ENCODE measurements at places on chromosomes 5 and 9. TPM values are rescaled to one million over a fixed set of nuclear protein-coding genes. Genes with fewer than 3 reads are reported as not detected.

MTMR12 gene
- 7.8 TPM for polyA plus RNA-seq

KIF12 gene
- 6.7 TPM for polyA plus RNA-seq

C5orf58 gene
- polyA plus RNA-seq: not detected

PTGES gene
- polyA plus RNA-seq: 19.8 TPM

MAMDC2 gene
- polyA plus RNA-seq: 8.7 TPM

PCDHB12 gene
- polyA plus RNA-seq: 0.47 TPM

IGIP gene
- 2.8 TPM for polyA plus RNA-seq

SLC6A7 gene
- 0.03 TPM for polyA plus RNA-seq

SUSD3 gene
- 2.0 TPM for polyA plus RNA-seq

SPATA31E1 gene
- polyA plus RNA-seq: not detected

GRCh38 chr5:88058625-88059024 is 210.0 kb downstream of the TMEM161B start:
- no peak for DNase-seq

DNA sequence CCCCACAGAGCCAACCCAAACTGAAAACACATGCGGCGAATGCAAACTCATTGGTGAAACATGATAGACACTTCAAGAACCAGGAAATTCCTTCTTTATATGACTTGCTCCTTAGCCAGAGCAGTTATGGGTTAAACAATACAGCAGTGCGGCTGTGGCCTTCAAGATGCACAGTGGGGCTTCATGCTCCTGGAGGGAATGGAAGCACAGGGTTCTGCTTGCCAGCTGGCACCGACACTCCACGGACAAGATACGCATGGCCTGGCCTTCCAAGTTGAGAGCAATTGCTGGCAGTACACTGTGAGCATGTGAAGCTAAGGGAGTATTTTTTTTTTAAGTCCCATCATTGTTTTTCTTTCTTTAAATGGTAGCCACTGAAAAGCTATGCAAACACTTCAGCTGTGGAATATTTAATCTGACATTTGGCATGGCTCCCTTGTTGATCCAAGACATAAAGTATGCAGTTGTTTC is 451.6 kb upstream of the CD180 start:
- peak; percentile 66 for DNase-seq

GRCh38 chr9:135087489-135087792 is at the start of gene OLFM1:
TSS of gene OLFM1 (plus strand) at chr9:135087668. CDS start at chr9:135087990, 322 bp downstream.
- DNase-seq: peak; percentile 86

GRCh38 chr5:177093082-177093712 is 6.5 kb downstream of the FGFR4 start:
- no peak for DNase-seq

DNA sequence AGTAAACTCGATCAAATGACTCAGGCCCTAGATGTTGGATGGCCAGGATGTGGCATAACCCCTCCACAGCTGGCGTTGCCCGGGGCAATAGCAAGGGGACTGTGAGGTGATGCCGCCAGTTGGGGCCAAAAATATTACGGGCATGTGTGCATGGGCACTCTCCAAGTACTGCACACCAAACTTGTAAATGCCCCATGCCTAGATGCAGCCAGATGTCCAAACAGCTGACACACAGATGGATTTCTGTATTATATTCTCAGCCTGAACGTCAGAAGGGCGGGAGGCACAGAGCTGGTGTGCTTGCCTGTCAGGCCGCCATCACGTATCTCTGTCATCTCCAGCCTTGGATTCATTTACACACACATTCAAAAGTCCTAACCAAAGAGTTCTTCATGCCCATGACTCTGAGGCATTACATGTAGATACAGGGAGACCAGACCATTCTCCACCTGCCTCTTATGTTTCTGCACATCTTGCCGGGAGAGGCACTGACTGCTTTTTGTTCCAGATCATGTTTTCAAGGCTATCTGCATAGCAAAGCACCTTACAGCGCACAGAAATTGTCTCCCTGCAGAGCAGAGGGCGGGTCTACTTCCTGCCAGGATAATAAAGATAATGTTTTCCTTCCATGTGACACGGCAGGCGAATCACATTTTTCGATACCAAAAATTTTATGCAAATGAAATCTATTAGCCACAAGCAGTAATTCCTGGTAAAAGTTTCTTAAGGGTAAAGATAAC is 200.9 kb upstream of the ADAMTS16 start:
- no peak for DNase-seq

DNA sequence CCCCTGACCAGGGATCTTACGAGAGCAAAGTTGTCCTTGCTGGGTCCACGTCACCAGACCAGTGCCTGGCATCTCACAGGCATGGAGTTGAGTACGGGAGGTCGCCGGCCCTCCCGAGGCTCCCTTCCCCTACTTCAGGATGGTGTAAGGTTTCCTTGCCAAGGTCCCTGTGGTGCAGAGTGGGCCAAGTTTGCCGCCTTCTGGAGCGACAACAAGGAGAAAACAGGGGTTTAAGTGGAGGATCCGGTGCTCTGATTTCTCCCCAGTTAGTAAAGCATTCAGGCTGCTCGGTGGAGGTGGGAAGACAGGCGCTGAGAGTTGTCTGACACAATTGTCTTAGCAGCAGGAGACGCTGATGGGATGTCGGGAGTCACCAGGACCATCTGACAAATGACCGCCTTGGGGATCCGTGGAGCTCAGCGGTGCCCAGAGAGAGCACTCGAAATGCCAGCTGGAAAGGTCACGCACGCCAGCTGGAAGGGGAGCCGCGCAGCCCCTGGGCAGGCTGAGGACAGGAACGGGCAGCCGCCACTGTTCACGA is 37.3 kb downstream of the ADAMTS2 start:
- DNase-seq: no peak

- no peak for DNase-seq
These were observed 142.5 kb downstream of the ACER2 start for GRCh38 chr9:19551124-19551929.

DNA sequence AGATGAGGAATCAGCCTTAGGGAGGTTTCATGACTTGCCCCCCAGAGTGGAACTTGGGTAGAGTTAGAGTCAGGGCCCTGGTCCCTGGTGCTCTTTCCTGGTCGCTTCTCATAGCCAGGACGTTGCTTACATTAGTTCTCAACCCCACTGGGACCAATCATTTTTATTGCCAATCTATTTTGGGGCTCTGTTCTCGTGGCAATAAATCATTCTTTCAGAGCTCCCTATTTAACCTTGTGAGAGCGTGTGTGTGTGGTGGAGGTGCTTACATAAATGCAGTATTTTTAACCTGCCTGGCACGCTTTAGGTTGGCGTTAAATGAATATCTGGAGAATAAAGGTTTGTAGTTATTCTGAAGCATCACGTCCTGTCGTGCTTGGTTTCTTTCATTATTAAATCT is 4.1 kb downstream of the TRIO start:
- no peak for DNase-seq

GRCh38 chr5:169185626-169186025 is 115.3 kb downstream of the SLIT3 start:
- no peak for DNase-seq

DNA sequence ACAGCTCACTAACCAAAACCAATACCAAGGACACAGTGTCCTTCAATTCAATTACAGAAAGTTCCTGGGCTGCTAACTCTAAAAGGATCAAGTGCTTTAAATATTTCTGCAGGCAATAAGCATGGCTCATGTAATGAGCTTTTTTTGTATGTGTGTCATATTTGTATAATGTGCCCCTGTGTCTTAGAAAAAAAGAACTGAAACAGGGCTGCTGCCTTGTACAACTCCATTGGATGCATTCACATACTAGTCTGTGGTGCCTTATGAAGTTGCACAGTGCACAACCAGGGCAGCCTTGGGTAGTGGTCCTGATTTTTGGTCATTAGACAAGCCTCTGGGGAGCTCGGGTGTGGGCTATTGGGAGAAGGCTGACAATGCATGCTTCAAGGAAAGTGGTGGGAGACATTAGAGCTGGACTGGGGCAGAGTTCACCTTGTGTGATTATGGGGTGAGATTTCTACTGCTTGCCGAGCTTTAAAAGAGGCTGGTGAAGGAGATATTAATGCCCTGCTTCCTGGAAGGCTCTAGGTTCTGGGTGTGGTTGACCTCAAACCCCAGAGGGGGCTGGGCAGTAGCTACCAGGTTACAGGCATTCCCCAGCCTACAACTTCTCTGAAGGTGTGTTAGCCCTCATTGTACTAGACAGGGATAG is 3.6 kb upstream of the CPEB4 start:
- DNase-seq: no peak

GRCh38 chr9:137034039-137034708 is 2.3 kb upstream of the FUT7 start:
- DNase-seq: no peak

GRCh38 chr9:34475097-34475496 is 16.5 kb downstream of the DNAI1 start:
- no peak for DNase-seq

- DNase-seq: no peak
These were observed 47.1 kb upstream of the DMRT1 start for GRCh38 chr9:794386-794785.

GRCh38 chr5:124738681-124739633 is 7.5 kb downstream of the ZNF608 start:
- DNase-seq: peak; percentile 53

- no peak for DNase-seq
These were observed 1278.0 kb downstream of the EFNA5 start for GRCh38 chr5:106392766-106393165.

DNA sequence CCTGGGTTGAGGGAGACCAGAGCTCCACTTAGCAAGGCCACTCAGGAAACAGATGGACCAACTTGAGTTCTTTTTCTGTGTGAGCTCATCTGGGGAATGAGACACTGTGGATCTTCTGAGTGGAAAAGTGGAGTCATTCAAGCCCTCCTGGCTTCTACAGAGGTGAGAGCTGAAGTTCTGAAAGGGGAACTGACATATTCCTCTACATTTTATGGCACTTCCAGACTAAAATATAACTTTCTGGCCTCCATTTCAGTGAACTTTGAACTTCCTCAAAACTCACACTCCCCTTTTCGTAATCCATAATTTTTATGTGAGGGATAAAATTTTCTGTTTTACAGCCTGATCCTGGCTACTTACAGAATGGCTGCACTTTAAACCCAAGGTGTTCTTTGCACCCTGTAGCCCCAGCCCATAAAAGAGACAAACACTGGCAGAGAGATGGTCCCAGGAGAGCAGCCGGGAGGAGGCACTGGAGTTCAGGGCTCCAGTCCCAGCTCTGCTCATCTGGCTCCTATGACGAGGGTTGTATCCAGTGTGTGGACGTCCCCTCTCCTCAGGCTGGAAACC is 10.8 kb downstream of the SPAAR start:
- DNase-seq: no peak

DNA sequence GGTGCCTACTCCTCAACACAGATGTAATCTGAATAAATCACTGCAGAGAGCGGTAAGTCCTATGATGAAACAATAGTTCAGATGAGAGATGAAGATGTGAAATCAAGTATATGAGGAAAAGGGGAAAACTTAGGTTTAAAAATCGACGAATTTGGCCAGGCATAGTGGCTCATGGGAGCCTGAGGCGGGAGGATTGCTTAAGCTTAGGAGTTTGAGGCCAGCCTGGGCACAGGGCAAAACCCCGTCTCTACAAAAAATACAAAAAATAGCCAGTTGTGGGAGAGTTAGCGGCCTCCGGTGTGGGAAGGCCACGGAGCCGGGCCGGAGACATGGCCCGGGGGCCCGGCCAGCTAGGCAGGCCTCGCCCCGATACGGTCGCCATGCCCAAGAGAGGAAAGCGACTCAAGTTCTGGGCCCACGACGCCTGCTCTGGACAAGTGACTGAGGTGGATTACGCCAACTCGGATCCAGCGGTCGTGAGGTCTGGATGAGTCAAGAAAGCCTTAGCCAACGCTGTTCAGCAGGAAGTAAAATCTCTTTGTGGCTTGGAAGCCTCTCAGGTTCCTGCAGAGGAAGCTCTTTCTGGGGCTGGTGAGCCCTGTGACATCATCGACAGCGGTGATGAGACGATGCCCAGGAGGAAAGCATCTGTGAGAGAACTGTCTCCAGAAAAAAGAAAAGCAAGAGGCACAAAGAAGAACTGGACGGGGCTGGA is 62.8 kb upstream of the SUB1 start:
- DNase-seq: no peak

DNA sequence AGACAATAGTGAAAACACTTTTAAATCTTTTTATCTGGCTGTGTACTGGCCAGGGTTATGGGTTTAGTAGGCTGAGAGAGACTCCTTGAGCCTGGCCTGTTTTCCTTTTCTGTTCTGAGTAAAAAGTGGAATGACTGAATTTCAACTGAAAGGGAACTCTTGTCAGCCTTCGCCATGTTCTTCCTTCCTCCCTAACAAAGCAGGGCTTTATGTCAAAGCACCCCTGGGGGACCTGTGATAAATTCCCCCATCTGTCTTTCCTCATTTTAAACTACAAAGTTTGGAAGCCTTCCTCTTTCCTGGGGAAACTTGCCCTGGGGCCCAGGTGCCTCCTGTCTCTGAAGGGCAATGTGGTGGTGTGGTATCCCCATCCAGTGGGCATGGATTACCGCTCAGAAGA is 29.7 kb downstream of the LARP1 start:
- DNase-seq: no peak

DNA sequence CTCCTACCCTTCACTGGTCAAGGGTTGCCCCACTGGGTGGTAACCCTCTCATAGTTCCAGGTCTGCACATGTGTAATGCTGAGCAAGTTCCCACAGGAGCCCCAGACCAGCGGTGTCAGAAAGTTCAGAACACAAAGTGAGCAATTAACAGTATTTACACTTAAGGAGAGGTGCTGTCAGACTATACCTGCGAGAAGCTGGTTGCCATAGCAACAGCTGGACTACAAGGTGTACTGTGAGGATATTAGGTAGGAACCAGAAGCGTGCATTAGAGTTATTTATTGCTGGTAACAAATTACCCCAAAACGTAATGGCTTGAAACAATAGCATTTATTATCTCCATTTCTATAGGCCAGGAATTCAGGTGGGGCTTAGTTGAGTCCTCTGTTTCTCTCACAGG is 317.0 kb upstream of the RPS23 start:
- no peak for DNase-seq
